PC-3 (cell line): ENCODE measurements at places on chromosomes 2 and 18. TPM values are rescaled to one million over a fixed set of nuclear protein-coding genes. Genes with fewer than 3 reads are reported as not detected.

- no peak for DNase-seq
- H3K27me3 ChIP-seq, result peaks cover 42% of the 10 kb centered on the region
- no peak overlapping the region for H3K4me3 ChIP-seq
- no peak overlapping the region for H3K27ac ChIP-seq
Measured at GRCh38 chr18:57095884-57096283, 51.0 kb upstream of the BOD1L2 start.

- H3K27me3 ChIP-seq, result no peaks in the 10 kb centered on the region
- H3K4me1 ChIP-seq, result peaks cover 8% of the 10 kb centered on the region; the same call in 1 of the 2 replicates
- H3K4me3 ChIP-seq, result no peak overlapping the region
Measured at GRCh38 chr2:145777297-145777696, 1257.4 kb upstream of the ZEB2 start.

DNA sequence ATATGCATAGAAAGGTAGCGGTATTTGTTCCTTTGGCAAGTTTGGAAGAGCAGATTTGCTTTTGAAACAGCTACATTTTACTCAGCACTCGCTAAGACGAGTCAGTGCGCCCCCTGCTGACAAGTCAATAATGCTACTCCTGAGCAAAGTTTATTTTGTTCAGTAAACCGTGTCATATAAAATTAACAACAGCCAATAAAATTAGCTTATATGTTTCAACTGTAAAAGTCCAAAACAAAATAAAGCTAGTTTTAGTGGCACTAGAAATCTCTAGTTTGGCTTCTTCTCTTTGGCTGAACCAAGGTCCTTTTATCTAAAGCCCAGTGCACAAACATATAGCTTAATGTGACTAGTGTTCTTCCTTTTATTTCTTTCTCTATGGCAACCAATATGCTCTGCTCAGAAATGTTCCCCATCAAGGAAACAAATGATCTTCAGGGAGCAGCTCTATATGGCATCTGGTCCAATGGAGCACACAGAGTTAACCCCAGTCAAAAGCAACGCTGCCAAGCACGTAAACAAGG is 4.2 kb upstream of the POU3F3 start:
- peak; percentile 67 for DNase-seq
- no peak overlapping the region for H3K27ac ChIP-seq
- peaks cover 4% of the 10 kb centered on the region; the same call in 1 of the 2 replicates for H3K4me1 ChIP-seq

DNA sequence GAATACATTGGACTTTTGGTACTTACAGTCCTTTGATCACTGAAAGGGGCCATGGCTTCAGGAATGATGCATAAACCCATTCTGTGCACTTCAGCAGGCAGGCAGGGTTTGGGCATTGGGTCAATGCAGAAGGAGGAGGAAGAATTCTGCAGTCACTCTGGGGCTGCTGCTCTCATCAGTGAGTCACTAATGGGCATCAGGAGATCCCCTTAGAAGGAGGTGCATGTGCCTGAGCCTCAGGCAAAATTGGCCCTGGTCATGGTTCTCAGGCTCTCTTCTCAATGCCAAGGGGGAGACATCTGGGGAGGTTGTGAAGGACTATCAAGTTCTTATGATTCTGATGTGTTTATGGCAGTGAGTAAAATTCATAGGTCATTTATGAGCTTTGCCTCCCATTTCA is 52.0 kb upstream of the TNP1 start:
- H3K27ac ChIP-seq, result no peak overlapping the region
- no peaks in the 10 kb centered on the region for H3K36me3 ChIP-seq
- H3K27me3 ChIP-seq, result no peaks in the 10 kb centered on the region
- DNase-seq, result peak; percentile 30

DNA sequence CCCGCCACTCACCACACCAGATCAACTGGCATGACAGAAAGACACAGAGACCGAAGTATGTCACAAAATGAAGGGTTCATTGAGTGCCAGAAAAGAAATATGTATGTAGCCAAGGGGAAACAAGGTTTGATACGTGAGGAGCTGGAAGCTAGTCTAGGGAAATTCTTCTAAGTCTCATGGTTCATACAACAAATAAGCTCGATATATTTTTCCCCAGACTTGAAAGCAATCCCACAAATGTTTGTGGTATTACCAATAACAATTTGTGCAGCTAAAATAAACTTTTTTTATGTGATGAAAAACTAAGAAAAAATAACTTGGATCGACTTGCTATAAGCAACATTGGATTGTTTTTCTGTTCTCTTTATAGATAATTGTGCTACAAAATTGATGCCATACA is 777.0 kb downstream of the TSN start:
- no peak overlapping the region for H3K27ac ChIP-seq
- H3K4me3 ChIP-seq, result no peak overlapping the region
- H3K36me3 ChIP-seq, result no peaks in the 10 kb centered on the region
- DNase-seq, result no peak

DNA sequence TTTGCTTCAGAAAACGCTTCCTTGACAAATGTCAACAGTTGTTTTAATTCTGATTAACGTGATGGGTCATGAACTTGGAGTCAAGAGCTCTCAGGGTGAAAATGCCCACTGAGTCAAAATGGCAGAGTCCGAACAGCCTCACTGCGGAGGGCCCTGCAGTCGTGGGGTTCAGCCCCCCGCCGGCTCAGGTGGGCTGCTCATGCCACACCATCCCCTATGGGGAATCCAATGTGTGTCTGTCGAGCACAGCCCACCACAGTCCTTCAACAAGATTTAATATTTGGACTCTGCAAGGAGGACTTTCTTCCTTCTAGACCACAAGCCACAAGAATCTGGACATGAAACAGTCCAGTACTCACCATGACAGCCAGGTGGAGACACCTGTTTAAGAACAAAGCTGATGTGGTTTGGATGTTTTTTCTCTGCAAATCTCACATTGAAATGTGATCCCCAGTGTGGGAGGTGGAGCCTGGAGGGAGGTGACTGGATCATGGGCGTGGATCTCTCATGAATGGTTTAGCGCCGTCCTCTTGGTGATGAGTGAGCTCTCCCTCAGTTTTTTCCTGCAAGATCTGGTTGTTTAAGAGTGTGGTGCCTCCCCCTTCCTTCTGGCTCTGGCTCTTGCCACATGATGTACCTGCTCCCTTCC is 201.0 kb downstream of the NDUFA10 start:
- peaks cover 22% of the 10 kb centered on the region for H3K27me3 ChIP-seq
- peak; percentile 91 for DNase-seq
- no peak overlapping the region for H3K4me3 ChIP-seq
- H3K4me1 ChIP-seq, result no peaks in the 10 kb centered on the region
- no peaks in the 10 kb centered on the region for H3K36me3 ChIP-seq
- H3K27ac ChIP-seq, result no peak overlapping the region

DNA sequence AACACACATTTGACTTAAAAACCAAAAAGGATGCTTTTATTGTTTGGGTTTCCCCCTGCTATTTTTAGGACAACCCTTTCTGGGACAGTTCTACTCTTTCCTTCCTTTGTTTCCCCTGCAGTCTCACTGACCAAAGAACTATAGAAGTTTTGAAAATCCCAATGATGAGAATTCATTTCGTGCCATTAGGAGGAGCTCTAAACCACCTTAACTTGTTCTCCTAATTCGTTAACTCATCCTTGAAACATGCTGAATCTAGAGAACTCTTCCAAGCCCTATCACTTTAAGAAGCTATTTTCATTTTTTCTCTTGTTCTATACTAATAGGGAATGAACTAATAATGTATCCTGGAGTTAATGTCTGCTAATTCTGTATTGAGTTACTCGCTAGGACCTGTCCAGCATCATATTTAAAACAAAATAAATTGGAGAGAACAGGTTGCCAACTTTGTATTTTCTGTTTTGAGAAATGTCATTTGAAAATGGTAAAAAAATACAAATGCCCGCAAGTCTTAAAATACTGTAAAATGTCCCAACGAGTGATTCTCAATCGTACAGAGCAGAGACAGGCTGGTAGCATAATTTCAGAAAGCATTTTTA is 62.9 kb downstream of the AFTPH start:
- peaks cover 9% of the 10 kb centered on the region; the same call in 1 of the 2 replicates for H3K36me3 ChIP-seq
- DNase-seq, result peak; percentile 78

DNA sequence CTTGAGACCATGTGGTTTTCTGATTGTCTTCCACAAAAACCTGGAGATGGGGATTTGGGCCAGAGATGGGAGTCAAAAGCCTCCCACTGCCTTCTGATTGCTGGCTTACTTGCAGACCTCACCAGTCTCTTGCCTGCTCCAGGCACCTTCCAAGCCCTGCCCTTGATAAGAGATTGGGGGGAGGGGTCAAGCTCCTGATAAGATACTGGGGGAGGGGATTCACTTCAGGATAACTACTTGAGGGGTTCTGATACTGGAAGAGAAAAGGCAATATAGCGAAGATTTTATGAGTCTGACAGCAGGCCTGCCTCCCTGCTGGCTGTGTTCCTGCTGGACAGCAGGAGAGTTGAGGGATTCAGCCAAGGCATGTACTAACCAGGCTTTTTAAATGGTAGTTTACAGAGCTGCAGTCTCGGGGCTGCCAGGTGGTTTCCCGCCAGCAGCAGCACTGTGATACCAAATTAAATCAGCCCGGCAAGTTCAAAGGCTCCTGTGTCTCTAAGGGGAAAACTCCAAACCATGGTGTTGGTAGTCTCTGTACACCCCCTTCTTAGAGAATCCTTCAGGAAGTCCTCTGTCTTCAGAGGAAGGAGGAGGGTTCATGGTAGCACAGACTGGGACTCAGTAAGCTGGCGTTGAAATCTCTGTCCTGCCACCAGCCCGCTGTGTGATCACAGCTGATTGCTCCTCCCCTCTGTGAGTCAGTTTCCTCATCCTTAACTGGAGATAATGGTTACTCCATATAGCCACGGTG is 58.3 kb downstream of the FBXO36 start:
- 0 out of 2 replicates have a peak, but pooled peaks cover 4% of the 10 kb centered on the region for H3K4me1 ChIP-seq
- no peak overlapping the region for H3K4me3 ChIP-seq
- no peak overlapping the region for H3K27ac ChIP-seq
- no peaks in the 10 kb centered on the region for H3K27me3 ChIP-seq

DNA sequence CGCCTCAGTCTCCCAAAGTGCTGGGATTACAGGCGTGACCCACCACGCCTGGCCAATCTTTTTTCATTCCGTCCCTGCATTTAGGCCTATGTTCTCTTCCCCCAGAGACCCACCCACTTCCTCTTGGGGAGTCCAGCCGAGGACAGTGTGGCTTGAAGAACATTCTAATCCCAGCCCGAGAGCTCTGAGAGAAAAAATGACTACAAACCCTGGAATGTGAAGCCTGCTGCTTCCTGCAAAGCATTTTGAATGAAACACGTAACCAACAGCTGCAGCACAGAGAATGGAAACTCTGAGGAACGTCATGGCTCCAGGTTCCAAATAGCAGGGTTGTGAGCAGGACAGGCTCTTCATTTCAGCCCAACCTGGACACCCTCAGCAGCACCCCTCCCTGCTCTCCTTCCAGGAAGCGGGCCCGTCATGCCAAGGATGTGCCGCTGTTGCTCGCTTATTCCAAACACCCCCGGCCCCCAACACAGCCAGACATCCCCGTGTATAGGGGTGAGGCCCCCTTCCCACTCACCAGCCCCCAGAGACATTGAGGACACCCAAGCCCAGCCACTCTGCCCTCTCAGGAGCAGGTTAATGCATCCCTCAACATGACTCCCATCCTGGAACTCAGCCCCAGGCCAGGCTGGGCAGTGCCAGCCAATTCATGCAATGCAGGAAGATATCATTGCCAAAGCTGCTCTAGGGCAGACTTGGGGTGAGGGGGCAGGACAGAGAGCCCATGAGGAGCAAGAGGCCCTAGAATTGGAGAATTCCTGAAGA is 139.8 kb downstream of the ZFP36L2 start:
- peaks cover 62% of the 10 kb centered on the region for H3K4me1 ChIP-seq
- no peaks in the 10 kb centered on the region for H3K36me3 ChIP-seq
- peak; percentile 97 for DNase-seq
- H3K27ac ChIP-seq, result peak overlapping the region; percentile 82
- H3K27me3 ChIP-seq, result no peaks in the 10 kb centered on the region

- no peak for DNase-seq
- H3K4me1 ChIP-seq, result peaks cover 5% of the 10 kb centered on the region; the same call in 1 of the 2 replicates
- no peak overlapping the region for H3K27ac ChIP-seq
- H3K4me3 ChIP-seq, result no peak overlapping the region
- peaks cover 31% of the 10 kb centered on the region for H3K36me3 ChIP-seq
Measured at GRCh38 chr2:100976645-100977391, 25.3 kb upstream of the RPL31 start.

DNA sequence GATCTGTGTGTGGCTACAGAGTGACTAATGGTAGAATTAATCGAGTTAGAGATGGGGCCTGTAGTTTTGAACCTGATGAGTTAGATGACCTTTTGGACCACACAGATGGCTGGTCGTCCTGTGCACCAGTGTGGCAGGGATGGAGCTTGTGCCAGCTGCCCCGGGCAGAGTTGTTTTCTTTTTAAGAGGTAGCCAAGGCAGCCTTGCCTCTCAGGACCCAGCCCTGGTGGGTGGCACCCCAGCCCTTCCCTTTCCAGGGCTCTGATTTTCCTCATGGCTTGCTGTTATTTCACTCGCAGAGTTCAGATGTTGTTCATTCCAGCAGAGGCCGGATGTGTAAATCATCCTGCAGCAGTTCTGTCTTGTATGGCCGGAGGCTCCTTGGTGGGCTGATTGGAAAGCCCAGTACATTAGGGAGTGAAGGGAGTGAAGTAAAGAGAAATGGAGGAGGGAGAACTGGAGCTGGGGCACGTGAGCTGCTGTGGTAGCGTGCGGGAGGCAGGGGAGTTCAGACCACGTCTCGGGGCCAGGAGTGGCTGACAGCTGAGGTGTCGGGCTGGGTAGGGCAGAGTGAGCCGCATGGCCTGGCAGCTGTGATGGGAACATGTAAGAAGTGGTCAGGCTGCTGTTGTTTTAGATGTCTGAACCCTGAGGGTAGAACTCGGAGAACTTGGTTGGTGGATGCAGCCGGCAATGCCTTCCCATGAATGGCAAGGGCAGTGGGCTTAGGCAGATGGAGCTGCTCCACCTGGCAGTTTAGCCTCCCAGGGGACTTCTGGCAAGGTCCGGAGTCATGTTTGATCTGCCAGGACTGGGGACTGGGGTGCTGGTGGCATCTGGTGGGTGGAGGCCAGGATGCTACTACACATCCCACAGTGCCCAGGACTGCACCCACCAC is 28.8 kb downstream of the ASAP2 start:
- no peak for DNase-seq
- peak overlapping the region; percentile 96 for H3K27ac ChIP-seq

- peak overlapping the region; percentile 10; the same call in 1 of the 2 replicates for H3K27ac ChIP-seq
- no peak for DNase-seq
- no peak overlapping the region for H3K4me3 ChIP-seq
- no peaks in the 10 kb centered on the region for H3K27me3 ChIP-seq
- no peaks in the 10 kb centered on the region for H3K36me3 ChIP-seq
- peaks cover 17% of the 10 kb centered on the region for H3K4me1 ChIP-seq
Measured at GRCh38 chr2:69310111-69311023, 76.7 kb downstream of the GFPT1 start.

DNA sequence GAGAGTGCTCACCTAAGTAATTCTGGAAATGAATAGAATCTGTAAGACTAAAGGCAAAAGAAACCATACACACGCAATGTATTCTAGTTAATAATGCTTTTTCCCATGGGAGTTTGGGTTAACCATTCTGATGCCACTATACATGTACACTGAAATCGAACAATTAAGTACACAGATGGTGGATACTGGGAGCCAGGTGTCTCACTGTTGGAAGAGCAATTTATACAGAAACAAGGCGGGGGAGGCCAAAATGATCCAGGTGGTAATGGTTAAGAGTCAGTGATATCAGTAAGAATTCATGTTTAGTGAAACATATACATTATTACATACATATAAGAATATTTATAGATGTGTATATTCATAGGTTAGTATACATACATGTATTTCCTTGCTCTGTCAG is 67.2 kb downstream of the TMEM131 start:
- DNase-seq, result no peak
- H3K4me1 ChIP-seq, result peaks cover 4% of the 10 kb centered on the region; the same call in 1 of the 2 replicates
- H3K36me3 ChIP-seq, result peaks cover 8% of the 10 kb centered on the region
- H3K4me3 ChIP-seq, result no peak overlapping the region
- H3K27me3 ChIP-seq, result no peaks in the 10 kb centered on the region
- H3K27ac ChIP-seq, result no peak overlapping the region

Gene CPS1
- 17.7 and 17.9 TPM in 2 replicates for total RNA-seq

Gene MRPL33
- total RNA-seq, result 95.7 and 110 TPM in 2 replicates

Gene EPAS1
- total RNA-seq, result 43.2 and 77.0 TPM in 2 replicates
